ENCODE measurements at places on chromosomes 12 and 14.
A peak's percentile ranks its signal among the peaks of the same experiment; 100 is the strongest.

DNA sequence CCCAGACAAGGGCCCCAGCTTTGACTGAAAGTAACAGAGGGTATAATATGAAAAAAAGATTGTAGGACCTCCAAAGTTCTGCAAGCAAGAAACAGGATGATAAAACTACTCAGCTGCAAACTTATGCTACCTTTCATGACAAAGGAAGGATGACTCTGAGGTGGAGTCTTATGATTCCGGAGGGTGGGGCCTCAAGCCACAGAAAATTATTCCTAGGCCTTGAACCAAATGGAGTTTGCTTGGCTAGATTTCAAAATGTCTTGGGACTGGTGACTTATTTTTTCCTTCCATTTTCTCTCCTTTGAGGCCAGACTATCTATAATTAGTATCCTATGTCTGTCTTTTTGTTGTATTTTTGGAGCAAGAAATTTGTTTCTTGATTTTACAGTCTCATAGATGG, 336.4 kb downstream of the LRIG3 start:
- DNase-seq, result no peak
- no peaks in the 10 kb centered on the region for H3K27me3 ChIP-seq
- no peak overlapping the region for H3K27ac ChIP-seq
- no peaks in the 10 kb centered on the region for H3K4me1 ChIP-seq

- H3K27ac ChIP-seq, result peak overlapping the region; percentile 98
- H3K27me3 ChIP-seq, result no peaks in the 10 kb centered on the region
- peaks cover 20% of the 10 kb centered on the region for H3K36me3 ChIP-seq
- H3K4me3 ChIP-seq, result peak overlapping the region; percentile 96
Observed at GRCh38 chr12:120979862-120980696, 1.7 kb downstream of the HNF1A start.

- H3K27ac ChIP-seq, result no peak overlapping the region
- no peaks in the 10 kb centered on the region for H3K27me3 ChIP-seq
- H3K4me3 ChIP-seq, result no peak overlapping the region
- DNase-seq, result no peak
Observed at GRCh38 chr12:3990501-3991280, 117.5 kb upstream of the PARP11 start.

- no peaks in the 10 kb centered on the region for H3K27me3 ChIP-seq
- H3K36me3 ChIP-seq, result no peaks in the 10 kb centered on the region
- no peak for DNase-seq
- no peak overlapping the region for H3K4me3 ChIP-seq
- no peak overlapping the region for H3K27ac ChIP-seq
Observed at GRCh38 chr14:72503696-72504368, 390.1 kb downstream of the DPF3 start.

DNA sequence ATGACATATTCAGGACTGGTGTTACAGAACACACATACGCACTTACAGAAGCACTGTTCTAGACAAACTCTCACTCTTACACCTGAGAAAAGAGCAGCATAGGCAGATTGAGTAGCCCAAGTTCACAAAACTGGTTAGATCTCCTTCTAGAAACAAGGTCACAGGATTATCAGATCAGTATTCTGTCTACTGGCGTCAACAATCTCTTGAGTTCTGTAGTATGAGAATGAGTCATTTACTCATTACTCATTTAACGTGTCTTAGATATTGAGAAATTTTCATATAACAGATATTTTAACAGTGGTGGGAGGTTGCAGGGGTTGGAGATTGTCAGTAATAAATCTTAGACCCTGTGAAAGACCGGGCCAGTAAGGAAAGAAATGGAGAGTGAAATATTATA, 2.8 kb upstream of the TSPAN8 start:
- H3K36me3 ChIP-seq, result no peaks in the 10 kb centered on the region
- no peaks in the 10 kb centered on the region for H3K27me3 ChIP-seq
- peak overlapping the region; percentile 95 for H3K27ac ChIP-seq
- H3K4me3 ChIP-seq, result no peak overlapping the region
- H3K4me1 ChIP-seq, result peaks cover 61% of the 10 kb centered on the region

GRCh38 chr12:38585086-38585485, 268.5 kb downstream of the ALG10B start:
- H3K36me3 ChIP-seq, result no peaks in the 10 kb centered on the region
- H3K4me1 ChIP-seq, result no peaks in the 10 kb centered on the region
- no peak overlapping the region for H3K4me3 ChIP-seq
- H3K27me3 ChIP-seq, result no peaks in the 10 kb centered on the region
- DNase-seq, result no peak

- H3K27me3 ChIP-seq, result no peaks in the 10 kb centered on the region
- DNase-seq, result peak; percentile 6
- H3K4me3 ChIP-seq, result no peak overlapping the region
- H3K27ac ChIP-seq, result no peak overlapping the region
- H3K36me3 ChIP-seq, result peaks cover 9% of the 10 kb centered on the region
Observed at GRCh38 chr14:45201905-45202304, 51.1 kb downstream of the MIS18BP1 start.

DNA sequence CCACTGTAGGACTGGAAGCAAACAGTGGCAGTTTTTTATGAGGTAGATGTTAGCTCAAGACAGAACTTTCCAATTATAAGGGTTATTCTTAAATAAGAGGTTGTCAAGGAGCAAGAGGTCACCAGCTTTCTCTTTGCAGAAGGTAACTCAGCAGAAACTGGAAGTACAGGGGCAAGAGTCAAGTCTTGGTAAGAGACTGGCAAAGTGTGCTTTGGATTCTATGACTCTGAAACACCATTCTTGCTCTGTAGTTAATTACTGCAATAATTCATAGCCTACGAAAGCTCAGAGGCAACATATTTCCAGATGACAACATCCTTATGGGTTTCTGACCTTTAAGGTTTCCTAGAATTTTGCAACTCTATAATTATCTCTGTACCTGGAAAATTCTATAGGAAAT, 51.3 kb downstream of the RMST start:
- H3K27me3 ChIP-seq, result no peaks in the 10 kb centered on the region
- H3K4me3 ChIP-seq, result no peak overlapping the region
- peak; percentile 74 for DNase-seq
- no peaks in the 10 kb centered on the region for H3K4me1 ChIP-seq
- peak overlapping the region; percentile 40 for H3K27ac ChIP-seq

GRCh38 chr12:12182703-12183365, 84.0 kb downstream of the LRP6 start:
- no peak overlapping the region for H3K27ac ChIP-seq
- H3K4me3 ChIP-seq, result no peak overlapping the region
- H3K36me3 ChIP-seq, result peaks cover 17% of the 10 kb centered on the region
- H3K27me3 ChIP-seq, result no peaks in the 10 kb centered on the region
- H3K4me1 ChIP-seq, result no peaks in the 10 kb centered on the region

GRCh38 chr12:40137252-40137651, 31.4 kb upstream of the SLC2A13 start:
- H3K27me3 ChIP-seq, result no peaks in the 10 kb centered on the region
- H3K36me3 ChIP-seq, result no peaks in the 10 kb centered on the region
- H3K4me1 ChIP-seq, result no peaks in the 10 kb centered on the region
- DNase-seq, result no peak
- H3K4me3 ChIP-seq, result no peak overlapping the region
- H3K27ac ChIP-seq, result no peak overlapping the region

DNA sequence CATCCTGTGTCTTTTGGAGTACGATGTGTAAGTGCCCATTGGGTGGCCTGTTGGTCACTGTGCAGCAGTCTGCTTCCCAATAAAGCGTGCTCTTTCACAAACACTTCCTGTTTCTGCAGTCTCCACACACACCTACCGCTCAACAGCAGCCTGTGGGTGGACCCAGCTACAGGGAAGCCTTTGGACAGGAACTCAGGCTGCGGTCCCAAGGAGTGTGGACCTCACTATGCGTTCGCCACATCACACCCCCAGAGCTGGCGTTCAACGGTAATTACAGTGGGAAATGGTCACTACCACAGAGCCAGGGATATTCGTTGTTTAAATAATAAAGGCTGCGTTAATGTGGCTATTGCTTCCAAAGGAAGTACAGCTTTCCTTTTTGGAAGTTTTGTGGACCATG, 16.2 kb downstream of the PSMC1 start:
- H3K36me3 ChIP-seq, result peaks cover 77% of the 10 kb centered on the region
- H3K27ac ChIP-seq, result no peak overlapping the region
- H3K4me3 ChIP-seq, result no peak overlapping the region
- no peak for DNase-seq

- no peak for DNase-seq
- H3K4me3 ChIP-seq, result no peak overlapping the region
- peaks cover 35% of the 10 kb centered on the region for H3K36me3 ChIP-seq
- H3K27ac ChIP-seq, result no peak overlapping the region
- no peaks in the 10 kb centered on the region for H3K27me3 ChIP-seq
Observed at GRCh38 chr14:65054471-65055085, 47.7 kb downstream of the MAX start.

DNA sequence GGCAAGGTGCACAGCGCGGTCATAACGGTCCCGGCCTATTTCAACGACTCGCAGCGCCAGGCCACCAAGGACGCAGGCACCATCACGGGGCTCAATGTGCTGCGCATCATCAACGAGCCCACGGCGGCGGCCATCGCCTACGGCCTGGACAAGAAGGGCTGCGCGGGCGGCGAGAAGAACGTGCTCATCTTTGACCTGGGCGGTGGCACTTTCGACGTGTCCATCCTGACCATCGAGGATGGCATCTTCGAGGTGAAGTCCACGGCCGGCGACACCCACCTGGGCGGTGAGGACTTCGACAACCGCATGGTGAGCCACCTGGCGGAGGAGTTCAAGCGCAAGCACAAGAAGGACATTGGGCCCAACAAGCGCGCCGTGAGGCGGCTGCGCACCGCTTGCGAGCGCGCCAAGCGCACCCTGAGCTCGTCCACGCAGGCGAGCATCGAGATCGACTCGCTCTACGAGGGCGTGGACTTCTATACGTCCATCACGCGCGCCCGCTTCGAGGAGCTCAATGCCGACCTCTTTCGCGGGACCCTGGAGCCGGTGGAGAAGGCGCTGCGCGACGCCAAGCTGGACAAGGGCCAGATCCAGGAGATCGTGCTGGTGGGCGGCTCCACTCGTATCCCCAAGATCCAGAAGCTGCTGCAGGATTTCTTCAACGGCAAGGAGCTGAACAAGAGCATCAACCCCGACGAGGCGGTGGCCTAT, 875 bp downstream of the HSPA2 start:
- peak; percentile 67 for DNase-seq
- H3K4me1 ChIP-seq, result peaks cover 15% of the 10 kb centered on the region
- peaks cover 26% of the 10 kb centered on the region for H3K27me3 ChIP-seq
- H3K36me3 ChIP-seq, result no peaks in the 10 kb centered on the region

DNA sequence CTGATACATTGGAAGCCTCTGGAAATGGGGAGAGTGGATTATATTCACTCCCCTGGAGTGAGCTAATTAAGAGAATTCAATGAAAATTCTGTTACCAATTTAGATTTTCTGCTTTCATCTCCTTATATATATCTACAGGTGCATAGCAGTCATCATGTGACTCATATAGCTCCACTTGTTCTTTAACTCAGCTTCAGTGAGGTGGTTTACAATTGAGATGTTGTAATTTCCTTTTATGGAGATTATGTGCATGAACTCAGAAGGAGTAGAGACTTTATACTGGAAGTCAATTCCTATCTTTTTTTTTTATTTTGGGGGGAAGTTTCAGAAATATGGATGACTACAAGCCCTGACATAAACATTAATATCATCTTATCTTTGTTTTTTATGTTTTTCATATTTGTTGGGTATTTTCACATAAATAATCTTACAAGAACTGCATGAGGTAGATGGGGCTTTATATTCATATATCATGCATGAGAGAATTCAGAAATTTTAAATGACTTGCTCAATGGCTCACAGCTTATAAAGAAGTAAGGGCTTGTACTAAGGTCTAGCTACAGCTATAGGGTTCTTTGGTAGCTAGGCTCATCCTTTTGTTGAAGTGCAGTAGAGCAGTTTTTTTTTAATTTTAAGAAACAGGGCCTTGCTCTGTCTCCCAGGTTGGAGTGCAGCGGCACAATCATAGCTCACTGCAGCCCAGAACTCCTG, 92.3 kb upstream of the SCAF11 start:
- peaks cover 7% of the 10 kb centered on the region for H3K4me1 ChIP-seq
- no peak overlapping the region for H3K4me3 ChIP-seq
- peak; percentile 42 for DNase-seq
- no peaks in the 10 kb centered on the region for H3K36me3 ChIP-seq

GRCh38 chr14:31668348-31668747, 107.1 kb downstream of the NUBPL start:
- H3K4me3 ChIP-seq, result no peak overlapping the region
- no peak overlapping the region for H3K27ac ChIP-seq
- H3K27me3 ChIP-seq, result no peaks in the 10 kb centered on the region
- no peak for DNase-seq
- H3K4me1 ChIP-seq, result no peaks in the 10 kb centered on the region
- no peaks in the 10 kb centered on the region for H3K36me3 ChIP-seq

GRCh38 chr14:99077844-99078236, 194.2 kb downstream of the BCL11B start:
- no peaks in the 10 kb centered on the region for H3K36me3 ChIP-seq
- H3K27me3 ChIP-seq, result no peaks in the 10 kb centered on the region
- DNase-seq, result no peak
- H3K27ac ChIP-seq, result no peak overlapping the region
- no peak overlapping the region for H3K4me3 ChIP-seq

DNA sequence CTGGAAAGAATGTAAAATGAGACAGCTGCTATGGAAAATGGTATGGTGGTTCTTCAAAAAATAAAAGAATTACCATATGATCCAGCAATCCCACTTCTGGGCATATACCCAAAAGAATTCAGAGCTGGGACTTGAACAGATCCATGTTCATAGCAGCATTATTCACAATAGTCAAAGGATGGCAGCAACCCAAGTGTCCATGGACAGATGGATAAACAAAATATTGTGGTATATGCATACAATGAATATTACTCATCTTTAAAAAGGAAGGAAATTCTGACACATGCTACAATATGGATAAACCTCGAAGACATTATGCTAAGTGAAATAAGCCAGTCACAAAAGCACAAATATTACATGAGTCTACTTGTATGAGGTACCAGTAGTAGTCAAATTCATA, 9.1 kb downstream of the RAB2B start:
- no peak overlapping the region for H3K4me3 ChIP-seq
- DNase-seq, result no peak
- peaks cover 52% of the 10 kb centered on the region for H3K36me3 ChIP-seq
- H3K27ac ChIP-seq, result no peak overlapping the region
- no peaks in the 10 kb centered on the region for H3K27me3 ChIP-seq

DNA sequence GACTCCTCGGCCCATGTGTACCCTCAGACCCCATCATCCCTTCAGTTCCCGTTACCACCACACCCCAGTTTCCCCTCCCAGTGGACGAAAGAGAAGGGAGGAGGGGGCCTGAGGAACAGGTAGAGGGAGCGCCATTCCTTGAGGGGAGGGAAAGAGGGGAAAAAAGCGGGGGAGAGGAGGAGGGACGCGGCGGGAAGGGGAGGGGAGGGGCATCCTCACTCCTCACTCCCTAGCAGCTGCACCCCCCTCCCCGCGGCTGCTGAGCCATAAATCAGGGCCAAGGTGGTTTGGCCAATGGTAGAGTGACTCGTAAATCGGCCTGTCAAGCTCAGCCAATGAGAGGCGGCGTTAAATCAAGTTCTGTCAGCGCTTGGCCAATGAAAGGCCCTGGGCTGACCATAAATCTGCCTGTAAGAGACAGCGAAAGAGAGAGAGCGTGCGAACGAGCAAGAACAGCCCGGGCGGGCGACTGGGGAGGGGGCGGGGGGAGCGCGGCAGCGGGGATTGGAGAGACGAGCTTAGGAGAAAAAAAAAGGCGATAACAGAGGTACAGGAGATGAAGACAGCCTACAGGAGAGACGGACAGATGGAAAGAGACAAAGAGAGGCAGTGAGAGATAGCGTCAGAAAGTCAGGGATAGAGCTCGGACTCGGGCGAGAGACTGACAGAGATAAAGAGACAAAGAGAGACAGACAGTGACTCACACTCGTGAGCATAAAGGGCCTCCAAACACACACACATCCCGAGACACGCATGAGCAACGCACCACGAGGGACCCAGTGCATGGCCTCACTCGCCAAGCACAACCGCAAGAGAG, 5.1 kb downstream of the GPR84 start:
- H3K27ac ChIP-seq, result peak overlapping the region; percentile 66
- H3K4me1 ChIP-seq, result peaks cover 16% of the 10 kb centered on the region
- H3K36me3 ChIP-seq, result no peaks in the 10 kb centered on the region
